CD14-positive monocyte (primary cell): ENCODE measurements at places on chromosomes 13 and 19.

DNA sequence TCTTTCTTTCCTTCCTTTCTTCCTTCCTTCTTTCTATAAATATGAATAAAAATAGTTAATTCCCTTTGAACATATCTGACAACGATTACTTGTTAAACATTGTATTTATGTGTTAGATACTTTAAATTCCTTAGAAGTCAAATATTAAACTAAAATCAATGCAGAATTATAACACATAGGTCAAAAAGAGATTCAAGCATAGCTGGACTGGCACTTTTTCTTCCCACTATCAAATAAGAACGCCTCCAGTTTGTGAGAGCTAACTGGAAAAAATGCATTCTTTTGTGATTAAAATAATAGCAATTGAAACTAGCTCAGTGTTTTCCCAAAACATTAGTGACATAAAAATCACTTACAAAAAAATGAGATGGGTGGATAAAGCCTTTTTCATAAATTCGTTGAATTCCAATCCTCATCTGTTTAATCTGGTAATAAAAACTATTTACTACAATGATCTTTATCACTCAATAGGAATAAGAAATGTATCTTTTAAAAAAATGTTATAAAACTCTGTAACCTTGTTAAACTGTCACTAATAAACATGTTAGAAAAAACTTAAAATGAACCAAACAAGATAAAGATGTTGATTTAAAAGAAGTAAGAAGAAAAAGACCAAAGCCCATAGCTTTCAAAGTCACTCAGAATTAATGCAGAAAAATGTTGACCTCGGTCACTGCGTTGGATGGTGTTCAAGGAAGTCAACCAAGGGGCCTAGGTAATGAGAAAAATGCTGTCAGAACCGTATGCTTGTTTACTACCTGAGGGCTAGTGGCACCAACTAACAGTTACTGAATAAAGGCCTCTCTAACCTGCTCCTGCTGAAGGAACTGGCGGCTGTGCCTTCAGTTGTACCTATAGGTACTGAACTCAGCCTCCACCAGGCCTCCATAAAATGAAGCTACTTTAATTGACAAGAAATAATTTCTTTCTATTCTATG lies 1039.5 kb upstream of the SLC10A2 start:
- no peak for DNase-seq

DNA sequence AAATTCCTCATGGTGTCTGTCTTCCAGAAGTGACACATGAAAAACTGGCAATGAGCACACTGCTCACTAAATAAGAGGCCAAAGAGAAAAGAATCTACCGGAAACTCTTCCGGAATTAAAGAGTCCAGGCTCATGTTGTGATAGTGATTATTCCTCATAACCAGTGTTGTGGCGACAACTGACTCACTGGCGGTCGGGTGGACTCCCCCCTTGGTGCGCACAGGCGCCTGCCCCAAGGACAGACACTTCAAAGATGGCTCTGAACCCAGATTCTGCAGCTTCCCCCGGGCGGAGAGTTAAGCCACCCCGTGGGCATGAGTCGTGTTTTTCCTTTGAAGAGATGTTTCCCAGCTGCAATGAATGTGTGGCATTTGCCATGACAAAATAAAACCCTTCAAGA lies 10.3 kb downstream of the IL17D start:
- no peak for DNase-seq

DNA sequence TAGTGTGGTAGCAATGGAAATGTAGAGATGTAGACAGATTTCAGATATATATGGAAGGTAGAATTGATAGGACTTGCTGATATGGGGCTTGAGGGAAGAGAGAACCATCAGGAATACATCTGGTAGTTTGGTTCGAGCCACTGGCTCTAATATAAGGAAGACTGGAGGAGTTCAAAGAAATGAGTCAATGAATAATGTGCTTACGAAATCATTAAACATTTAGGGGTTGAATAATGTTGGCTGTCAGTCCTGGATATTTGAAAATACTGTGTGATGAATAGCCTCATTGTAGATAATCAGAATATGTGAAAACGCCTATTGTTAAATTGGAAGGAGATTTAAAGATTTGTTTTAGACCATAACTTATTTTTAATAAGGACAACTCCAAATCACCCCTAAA lies 21.6 kb downstream of the SGCG start:
- no peak for DNase-seq

GRCh38 chr13:65660731-65661130 lies 1569.4 kb downstream of the PCDH9 start:
- DNase-seq, result no peak

- no peak for DNase-seq
These were observed 10.6 kb downstream of the FZR1 start for GRCh38 chr19:3516675-3517207.

GRCh38 chr19:4516939-4517300 lies 1.4 kb downstream of the PLIN4 start:
- DNase-seq, result no peak

DNA sequence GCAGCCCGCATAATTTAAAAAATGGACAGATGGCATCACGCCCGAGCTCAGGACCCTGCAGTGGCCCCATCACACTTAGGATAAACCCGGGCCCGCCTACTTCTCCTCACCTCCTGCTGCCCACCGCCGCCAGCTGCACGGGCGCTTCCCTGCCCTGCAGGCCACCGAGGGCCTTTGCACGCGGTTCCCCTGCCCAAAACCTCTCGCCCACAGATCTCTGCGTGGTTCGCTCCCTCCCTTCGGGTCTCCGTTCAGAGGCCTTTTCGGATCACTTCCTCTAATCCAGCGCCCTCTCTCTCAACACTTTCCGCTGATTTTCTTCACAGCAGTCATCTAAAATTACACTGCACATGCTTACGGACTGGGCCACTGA lies 1.8 kb downstream of the SHISA7 start:
- DNase-seq, result peak; percentile 19

DNA sequence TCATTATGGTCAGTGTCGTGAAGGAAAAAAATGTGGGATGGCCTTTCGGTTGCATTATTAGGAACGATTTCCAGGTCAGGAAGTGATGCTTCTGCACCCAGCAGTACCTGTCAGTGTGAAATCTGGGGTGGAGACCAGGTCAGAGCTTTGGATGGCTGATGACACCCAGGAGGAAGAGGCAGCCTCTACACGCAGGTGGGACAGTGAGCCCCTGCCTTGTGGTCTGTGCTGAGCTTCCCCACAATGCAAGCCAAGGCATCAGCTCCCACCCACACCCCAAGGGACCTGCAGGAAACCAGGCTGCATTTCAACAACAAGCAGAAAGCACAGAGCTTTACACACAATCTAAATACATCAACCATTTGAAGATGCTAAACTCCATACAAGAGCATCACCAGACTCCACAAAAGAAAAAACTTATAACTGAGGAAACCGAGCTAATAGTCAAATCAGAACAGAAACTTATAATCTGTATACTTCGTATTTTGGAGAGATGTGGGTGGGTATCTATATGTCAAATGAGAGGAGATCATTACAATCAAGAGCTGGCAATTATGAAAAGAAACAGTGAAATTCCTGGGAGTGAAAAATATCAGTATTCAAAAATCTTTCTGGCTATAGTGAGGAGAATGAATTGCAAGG lies 130.1 kb downstream of the ZDHHC20 start:
- no peak for DNase-seq

- no peak for DNase-seq
These were observed 345.7 kb downstream of the MTUS2 start for GRCh38 chr13:29165840-29166239.

DNA sequence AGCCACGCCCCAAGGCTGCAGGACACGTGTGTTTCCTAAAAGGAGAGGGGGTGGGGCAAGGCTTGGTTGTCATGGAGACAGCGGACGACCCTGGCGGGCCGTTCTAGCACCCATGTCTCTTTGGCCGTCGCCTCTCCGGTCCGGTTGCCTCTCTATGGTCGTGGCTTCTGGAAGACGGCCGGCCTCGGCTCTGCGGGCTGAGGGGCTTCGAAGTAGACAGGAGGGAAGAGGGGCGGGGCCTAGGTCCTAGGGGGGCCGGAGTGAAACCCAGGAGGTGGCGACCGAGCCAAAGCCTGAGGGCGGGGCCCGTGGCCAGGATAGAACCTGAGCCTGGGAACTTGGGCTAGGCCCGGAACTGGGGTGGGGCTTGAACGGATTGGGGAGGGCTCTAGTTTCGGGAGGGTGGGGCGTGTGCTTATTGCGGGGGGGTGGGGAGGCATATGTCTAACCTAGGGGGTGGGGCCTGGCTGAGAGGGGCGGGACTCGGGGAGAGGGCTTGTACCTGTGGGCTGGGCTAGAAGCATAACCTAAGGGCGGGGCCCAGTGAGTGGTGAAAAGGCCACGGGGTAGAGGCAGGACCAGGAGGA lies 750 bp upstream of the SLC27A1 start:
- DNase-seq, result peak; percentile 90

GRCh38 chr19:48616491-48617056 lies 1.7 kb upstream of the FAM83E start:
- DNase-seq, result no peak

DNA sequence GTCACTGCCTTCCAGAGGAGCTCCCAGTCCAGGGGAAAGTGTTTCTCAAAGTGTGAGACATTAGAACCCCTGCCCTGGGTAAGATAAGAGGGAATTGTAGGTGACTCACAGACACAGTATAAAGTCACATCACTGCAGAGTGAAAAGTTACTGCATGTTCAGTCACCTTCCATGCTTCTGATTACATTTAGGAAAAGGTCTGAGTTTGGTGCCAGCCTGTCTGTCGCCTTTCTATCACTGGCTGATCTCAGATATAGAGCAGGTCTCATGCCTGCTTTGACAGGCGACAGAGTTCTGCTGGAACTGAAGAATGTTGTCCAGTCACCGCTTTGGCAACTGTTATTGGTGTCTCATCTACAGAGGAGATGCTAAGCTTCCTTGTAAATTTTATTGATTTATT lies 1078.6 kb downstream of the UQCRFS1 start:
- no peak for DNase-seq

DNA sequence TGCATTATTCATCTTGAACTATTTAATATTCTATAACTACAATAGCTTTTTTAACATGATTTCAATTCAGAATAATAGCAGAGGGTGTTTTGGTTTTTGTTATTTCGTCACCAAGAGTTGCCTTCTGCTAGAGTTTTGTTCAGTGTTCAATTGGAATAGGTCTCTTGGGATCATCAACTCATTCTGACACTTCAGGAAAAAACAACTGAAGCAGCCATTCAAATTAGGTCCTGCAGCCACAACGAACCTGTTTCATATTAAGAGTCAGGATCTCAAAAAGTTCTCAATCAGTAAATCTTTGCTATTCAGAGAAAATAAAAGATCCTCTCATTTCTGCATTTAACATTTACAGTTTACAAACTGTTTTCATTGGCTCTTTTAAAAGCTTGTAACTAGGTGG lies 2.4 kb upstream of the CHAMP1 start:
- DNase-seq, result no peak

GRCh38 chr19:29429581-29429980 lies 96.2 kb upstream of the VSTM2B start:
- DNase-seq, result no peak

- DNase-seq, result no peak
These were observed 539.7 kb downstream of the DACH1 start for GRCh38 chr13:71327266-71327665.

- DNase-seq, result no peak
These were observed 213.6 kb downstream of the URI1 start for GRCh38 chr19:30155381-30156200.

DNA sequence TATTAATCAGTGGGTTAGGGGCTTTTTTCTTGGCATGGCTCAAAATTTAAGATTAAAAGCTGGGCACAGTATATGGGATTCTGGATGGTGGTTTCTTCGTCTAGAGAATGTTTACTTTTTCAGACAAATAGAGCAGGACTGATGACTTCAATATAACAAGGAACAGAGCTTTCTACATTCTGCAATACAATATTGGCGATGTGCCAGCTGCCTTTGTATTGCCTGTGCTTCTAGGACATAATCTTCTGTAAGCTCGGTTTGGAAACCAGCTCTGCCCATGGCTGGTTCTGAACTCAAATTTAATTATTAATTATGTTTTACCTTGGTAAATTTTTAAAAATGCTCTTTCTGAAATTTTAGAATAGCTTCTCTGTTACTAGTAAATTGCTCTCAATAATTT lies 139.1 kb upstream of the TRPC4 start:
- no peak for DNase-seq

- DNase-seq, result no peak
These were observed 5.1 kb downstream of the ZNF555 start for GRCh38 chr19:2846180-2846894.

GRCh38 chr13:33003458-33004019 lies 12.7 kb upstream of the KL start:
- no peak for DNase-seq

DNA sequence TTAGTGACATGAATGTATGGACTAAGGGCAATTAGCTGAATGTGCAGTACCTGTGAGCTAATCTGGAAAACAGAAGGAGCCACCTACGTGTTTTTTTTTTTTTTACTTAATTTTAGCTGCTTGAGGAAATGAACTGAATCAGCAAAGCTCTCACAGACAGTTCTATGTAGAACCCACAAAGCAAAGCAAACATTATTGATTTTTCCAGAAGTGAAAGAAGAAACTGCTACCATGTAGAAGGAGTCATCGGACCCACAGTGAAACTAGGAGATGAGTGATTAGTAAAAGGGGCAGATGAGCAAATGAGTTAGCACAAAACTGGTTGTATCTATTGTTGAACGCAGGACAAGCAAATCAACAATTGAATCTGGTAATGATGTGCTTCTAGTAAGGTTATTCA lies 94.1 kb upstream of the SLC7A1 start:
- no peak for DNase-seq

GRCh38 chr13:57624565-57625435 lies 6.7 kb upstream of the PCDH17 start:
- DNase-seq, result no peak

- peak; percentile 41 for DNase-seq
These were observed 729 bp upstream of the MADCAM1 start for GRCh38 chr19:495402-496111.

DNA sequence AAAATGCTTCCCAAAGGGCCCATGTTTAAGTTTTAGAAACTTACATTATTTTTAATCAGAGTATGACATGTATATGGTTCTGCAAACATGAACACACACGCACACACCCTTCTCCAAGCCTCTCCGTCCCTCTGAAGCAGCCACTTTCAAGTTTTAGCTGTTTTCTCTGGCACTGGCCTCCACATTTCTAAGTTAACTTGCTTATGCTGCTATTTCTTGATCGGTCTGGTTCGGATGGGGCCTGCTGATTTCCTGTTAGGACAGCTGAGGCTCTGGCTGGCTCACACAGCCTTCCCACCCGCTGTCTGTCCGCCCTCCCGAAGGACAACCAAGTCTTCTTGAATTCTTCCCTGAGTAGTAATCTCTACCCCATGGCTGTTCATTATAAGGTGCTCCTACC lies 4.4 kb downstream of the SPC24 start:
- DNase-seq, result no peak

GRCh38 chr13:71798707-71799106 lies 68.3 kb downstream of the DACH1 start:
- DNase-seq, result no peak

DNA sequence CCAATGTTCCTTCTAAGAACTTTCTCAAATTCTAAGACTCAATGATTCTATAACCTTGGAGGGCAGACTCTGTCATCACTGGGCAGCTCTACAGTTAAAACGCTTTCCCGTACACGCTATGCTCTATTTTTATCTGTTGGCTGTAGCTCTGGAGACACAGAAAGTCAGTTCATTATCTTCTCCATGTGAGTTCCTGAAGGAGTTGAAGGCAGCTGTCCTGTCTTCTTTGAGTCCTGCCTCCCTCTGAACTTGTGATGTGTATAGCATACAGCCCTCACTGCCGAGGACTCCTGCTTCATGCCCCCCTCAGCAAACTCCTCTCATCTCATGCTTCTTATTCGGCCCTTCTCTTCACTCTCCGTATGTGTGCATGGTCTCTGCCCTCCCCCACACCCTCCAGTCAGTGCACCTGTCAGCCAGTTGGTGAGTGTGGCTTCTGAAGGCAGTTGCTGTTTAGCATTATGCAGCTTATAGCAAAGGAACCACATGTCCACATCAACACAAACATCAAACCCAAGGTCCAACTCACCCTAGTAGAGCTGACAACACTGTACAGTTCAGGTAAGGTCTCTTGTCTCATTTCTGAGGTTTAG lies 504.9 kb downstream of the DIAPH3 start:
- DNase-seq, result no peak
